Left lobe of liver (tissue), 2 donors: ENCODE measurements at places on chromosomes 2 and 18.

- no peak for DNase-seq
Measured at GRCh38 chr18:50717563-50717962, 102.3 kb downstream of the MRO start.

- DNase-seq, result no peak
Measured at GRCh38 chr18:44539926-44540325, 140.8 kb upstream of the SETBP1 start.

DNA sequence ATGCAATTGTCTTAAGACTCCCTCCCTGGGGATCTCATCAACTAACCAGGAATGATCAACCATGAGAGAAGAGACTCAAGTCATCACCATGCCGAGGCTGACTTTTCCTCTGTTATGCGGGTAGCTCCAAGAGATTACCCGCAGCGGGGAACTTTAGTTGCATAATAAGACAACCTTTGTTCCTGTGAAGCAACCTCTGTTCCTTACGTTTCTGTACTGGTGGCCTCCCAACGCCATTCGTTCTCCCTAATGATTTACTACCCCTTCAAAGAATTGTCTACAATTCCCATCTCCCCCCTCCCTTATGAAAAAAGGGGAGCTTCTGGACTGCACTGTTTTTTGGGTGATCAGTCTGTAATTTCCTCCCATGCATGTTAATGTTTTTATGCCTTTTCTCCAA is 66.1 kb upstream of the LRPPRC start:
- DNase-seq, result peak; percentile 69

DNA sequence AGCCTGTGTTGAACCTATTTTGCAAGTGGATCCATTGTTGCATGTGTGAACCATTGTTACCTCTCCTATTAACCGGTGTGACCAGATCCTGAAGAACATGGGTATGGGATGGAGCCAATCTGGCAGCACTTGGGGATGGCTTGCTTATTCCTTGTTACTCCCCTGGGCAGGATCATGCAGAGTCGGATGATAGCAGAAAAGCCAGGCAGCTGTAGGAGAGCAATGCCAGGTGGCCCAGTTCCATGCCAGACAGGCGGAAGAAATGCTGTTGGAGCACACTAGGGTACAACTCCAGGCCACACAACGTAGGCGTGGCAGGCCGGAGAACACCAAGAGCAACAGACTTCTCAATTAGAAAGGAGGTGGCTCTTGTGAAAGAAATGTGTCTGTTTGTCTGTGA is 16.3 kb upstream of the MYO1B start:
- DNase-seq, result no peak

- no peak for DNase-seq
Measured at GRCh38 chr18:63860531-63860930, 27.0 kb upstream of the SERPINB2 start.

DNA sequence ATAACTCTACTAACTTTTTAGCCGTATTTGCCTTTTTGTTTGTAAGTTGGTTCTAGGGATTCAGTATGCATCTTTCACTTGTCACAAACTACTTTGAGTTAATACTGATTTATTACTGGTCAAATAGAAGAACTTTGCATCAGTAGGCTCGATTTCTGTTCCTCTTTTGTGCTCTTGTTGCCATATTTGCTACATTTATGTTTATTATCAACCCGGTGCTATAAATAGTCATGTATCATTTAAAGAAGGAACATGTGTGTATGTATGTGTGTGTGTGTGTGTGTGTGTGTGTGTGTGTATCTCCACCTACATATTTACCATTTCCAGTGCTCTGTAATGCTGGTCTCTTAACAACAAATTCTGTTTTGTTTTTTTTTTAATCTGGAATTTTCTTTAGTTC is 79.6 kb upstream of the B3GNT7 start:
- no peak for DNase-seq

- DNase-seq, result no peak
Measured at GRCh38 chr2:45168711-45169338, 159.6 kb upstream of the SIX2 start.
